ENCODE measurements at places on chromosomes 1 and 21. TPM values are rescaled to one million over a fixed set of nuclear protein-coding genes. Genes with fewer than 3 reads are reported as not detected.

VANGL2 gene
- total RNA-seq, result 13.9 TPM

PRKCZ gene
- total RNA-seq, result 100 TPM

RPE65 gene
- not detected for total RNA-seq

OXCT2 gene
- total RNA-seq, result 0.95 TPM

PRMT6 gene
- 13.8 TPM for total RNA-seq

RGS5 gene
- 63.9 TPM for total RNA-seq

DNA sequence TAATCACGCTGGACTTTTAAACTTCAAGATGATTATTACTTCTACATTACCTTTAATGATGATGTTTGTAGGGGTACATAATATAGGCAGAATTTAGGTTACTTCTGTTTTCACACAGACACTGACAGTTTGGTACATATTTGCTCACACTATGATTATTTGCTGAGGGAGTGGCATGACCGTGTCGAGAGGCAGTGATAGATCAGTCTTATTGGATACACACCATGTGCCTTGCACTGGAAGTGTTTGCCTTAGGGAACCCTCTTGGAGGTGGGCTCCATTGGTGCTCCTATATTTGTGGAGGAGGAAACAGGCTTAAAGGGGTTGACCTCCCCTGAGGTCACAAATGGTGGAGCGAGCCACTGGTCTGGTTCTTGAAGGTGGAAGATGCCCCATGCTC lies 132.1 kb downstream of the PRDM2 start:
- no peak overlapping the region for H3K4me3 ChIP-seq
- H3K27ac ChIP-seq, result no peak overlapping the region
- DNase-seq, result no peak
- peaks cover 14% of the 10 kb centered on the region for H3K4me1 ChIP-seq
- H3K27me3 ChIP-seq, result no peaks in the 10 kb centered on the region
- H3K36me3 ChIP-seq, result no peaks in the 10 kb centered on the region

DNA sequence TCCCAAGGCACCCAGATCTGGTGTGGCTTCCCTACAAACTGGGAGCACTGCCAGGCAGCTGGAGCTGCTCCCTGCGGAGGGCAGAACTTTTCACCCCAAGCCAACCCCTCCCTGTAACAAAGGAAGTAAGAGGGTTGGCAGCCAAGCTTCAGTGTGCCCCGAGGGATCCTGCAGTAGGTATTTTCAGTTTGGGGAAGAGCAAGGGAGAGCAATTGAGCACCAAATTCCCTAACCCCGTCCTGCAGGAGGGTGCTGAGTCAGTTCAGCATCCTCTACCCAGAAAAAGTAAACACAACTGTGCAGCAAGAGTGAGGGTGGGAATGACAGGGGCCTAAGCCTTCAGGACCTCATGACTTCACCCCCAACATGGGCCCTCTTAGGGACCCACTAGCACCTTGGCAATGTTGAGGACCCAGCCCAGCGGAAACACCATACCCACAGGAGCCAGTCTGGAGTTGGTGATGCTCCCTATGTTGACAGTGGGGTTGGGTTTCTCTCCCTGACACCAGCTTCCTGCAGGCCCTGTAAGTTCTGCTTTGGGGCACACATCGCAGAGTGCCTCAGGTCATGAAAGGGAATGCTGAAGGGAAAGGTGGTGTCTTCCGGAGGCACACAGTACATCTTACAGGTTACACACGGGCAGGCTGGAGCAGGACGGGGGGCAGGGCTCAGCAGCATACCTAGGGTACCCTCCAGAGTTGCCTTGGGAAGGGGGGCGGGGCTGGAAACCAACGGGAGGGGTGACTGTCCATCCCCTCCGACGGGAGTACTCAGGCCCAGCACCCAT lies 14.8 kb downstream of the SH3BP5L start:
- DNase-seq, result no peak
- no peaks in the 10 kb centered on the region for H3K27me3 ChIP-seq
- H3K4me3 ChIP-seq, result no peak overlapping the region
- peaks cover 12% of the 10 kb centered on the region for H3K4me1 ChIP-seq
- no peak overlapping the region for H3K27ac ChIP-seq
- peaks cover 17% of the 10 kb centered on the region for H3K36me3 ChIP-seq

GRCh38 chr1:22540337-22540736 lies 23.0 kb upstream of the EPHA8 start:
- no peak overlapping the region for H3K27ac ChIP-seq
- H3K4me3 ChIP-seq, result no peak overlapping the region
- H3K4me1 ChIP-seq, result peaks cover 5% of the 10 kb centered on the region
- H3K36me3 ChIP-seq, result no peaks in the 10 kb centered on the region
- no peaks in the 10 kb centered on the region for H3K27me3 ChIP-seq
- no peak for DNase-seq

DNA sequence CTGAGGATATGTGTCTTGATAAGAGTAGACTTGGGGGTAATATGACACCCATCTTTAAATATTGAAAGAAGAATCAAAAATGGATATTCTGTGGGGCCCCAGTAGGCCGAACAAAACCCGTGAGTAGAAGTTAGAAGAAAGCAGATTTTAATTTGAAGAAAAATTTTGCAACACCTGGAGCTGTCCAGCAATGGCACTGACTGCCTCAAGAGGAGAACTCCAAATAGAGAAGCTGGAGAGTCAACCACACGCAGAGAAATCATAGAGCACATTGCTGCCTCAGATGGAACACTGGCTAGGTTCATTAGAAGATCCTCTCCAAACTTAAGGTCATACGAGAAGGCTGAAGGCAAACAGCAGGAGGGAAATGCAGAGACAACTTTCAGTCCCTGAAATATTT lies 6.8 kb downstream of the NHLH1 start:
- H3K27ac ChIP-seq, result no peak overlapping the region
- H3K27me3 ChIP-seq, result no peaks in the 10 kb centered on the region
- no peak for DNase-seq
- H3K4me3 ChIP-seq, result no peak overlapping the region

GRCh38 chr1:29772584-29773100 lies 536.3 kb downstream of the PTPRU start:
- no peaks in the 10 kb centered on the region for H3K36me3 ChIP-seq
- no peak overlapping the region for H3K27ac ChIP-seq
- no peaks in the 10 kb centered on the region for H3K4me1 ChIP-seq
- no peak overlapping the region for H3K4me3 ChIP-seq

- no peaks in the 10 kb centered on the region for H3K36me3 ChIP-seq
- no peak overlapping the region for H3K27ac ChIP-seq
- H3K4me3 ChIP-seq, result no peak overlapping the region
- no peaks in the 10 kb centered on the region for H3K27me3 ChIP-seq
Measured at GRCh38 chr1:21655748-21656147, 13.4 kb downstream of the RAP1GAP start.

DNA sequence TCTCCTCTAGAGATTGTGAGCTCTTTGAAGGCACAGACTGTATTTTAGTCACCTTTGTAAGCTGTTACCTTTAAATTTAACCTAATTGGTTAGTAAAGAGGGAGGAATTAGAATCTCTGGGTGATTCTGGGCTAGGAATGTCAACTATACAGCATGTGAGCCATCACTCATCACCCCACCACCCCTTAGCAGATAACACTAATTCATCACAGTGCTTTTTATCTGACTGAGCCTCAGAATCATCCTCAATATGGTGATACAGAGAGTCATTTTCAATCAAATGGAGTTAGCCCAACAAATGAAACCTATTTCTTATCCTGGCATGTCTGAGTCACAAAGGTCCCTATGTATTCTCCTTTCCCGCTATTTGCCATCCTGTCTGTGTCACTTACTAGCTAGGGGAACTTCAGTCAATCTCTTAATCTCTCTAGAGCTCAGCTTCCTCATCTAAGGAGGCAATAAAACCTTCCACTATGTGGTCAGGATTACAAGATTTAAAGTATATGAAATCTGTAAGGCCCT lies 13.3 kb downstream of the KCNJ10 start:
- no peaks in the 10 kb centered on the region for H3K36me3 ChIP-seq
- no peak overlapping the region for H3K4me3 ChIP-seq
- no peaks in the 10 kb centered on the region for H3K4me1 ChIP-seq
- H3K27me3 ChIP-seq, result peaks cover 4% of the 10 kb centered on the region
- H3K27ac ChIP-seq, result no peak overlapping the region
- no peak for DNase-seq

DNA sequence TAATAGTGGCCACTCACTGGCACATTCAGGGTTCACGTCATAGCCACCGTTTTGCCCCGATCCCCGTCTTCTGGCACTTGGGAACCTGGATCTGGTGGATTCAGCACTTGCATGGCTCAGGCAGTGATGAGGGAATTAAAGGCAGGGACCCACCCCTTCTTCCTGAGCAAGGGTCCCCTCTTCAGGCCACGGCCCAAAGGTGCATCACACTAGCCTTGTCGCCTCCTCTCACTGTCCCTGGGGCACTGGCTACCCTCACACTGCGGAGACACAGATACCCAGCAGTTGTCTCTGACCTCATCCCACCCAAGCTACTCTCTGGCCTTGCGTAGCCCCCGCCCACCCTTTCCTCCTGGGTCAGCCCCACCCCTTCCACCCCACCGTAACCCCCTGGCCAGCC lies 19.9 kb upstream of the LDLRAP1 start:
- peak; percentile 32 for DNase-seq
- no peaks in the 10 kb centered on the region for H3K36me3 ChIP-seq
- no peak overlapping the region for H3K27ac ChIP-seq
- no peaks in the 10 kb centered on the region for H3K4me1 ChIP-seq

- peaks cover 9% of the 10 kb centered on the region for H3K27me3 ChIP-seq
- H3K36me3 ChIP-seq, result no peaks in the 10 kb centered on the region
- no peak for DNase-seq
- H3K27ac ChIP-seq, result no peak overlapping the region
- peaks cover 6% of the 10 kb centered on the region for H3K4me1 ChIP-seq
Measured at GRCh38 chr1:24193046-24193445, 6.0 kb upstream of the IFNLR1 start.

- H3K36me3 ChIP-seq, result peaks cover 22% of the 10 kb centered on the region
- peaks cover 7% of the 10 kb centered on the region for H3K4me1 ChIP-seq
Measured at GRCh38 chr1:235108876-235109275, 19.8 kb downstream of the TOMM20 start.

- no peaks in the 10 kb centered on the region for H3K36me3 ChIP-seq
- DNase-seq, result no peak
- H3K4me3 ChIP-seq, result no peak overlapping the region
Measured at GRCh38 chr21:27837936-27838335, 871.0 kb upstream of the ADAMTS5 start.

DNA sequence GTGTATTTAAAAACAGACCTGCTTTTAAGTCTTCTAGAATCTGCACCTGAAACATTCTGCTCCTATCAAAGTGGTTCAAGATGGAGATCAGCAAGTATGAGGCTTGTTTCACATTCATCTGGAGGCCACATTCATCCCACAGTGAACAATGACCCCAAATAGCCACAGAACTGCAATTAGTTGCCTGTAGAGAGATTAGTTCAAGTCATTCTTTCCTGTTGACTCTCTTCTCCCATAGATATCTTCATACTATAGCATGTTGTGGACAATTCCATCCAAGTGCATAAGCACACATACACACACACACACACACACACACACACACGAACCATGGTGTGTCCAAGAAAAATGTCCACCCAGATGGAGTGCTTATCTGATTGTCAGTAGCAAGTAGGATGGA lies 101.7 kb upstream of the FGGY start:
- no peak overlapping the region for H3K27ac ChIP-seq
- H3K27me3 ChIP-seq, result no peaks in the 10 kb centered on the region
- DNase-seq, result no peak
- no peak overlapping the region for H3K4me3 ChIP-seq
- no peaks in the 10 kb centered on the region for H3K36me3 ChIP-seq

DNA sequence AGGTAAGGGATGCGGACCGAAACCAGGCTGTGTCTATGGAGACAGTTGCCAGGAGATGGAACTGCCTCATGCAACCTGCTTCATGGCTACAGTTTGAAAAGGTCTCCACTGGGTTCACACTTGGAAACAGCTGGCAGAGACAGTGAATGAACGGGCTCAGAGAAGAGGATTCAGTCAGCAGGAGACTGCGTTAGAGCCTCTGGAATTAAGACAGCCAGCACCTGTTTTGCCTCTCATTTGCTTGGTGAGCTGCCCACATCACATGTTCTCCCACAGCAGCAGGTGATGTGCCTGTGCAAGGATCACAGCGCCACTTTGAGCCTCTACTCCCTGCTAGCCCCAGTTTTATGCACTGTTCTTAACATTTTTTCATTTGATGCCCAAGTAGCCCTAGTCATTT lies 321.0 kb downstream of the PLPP3 start:
- DNase-seq, result no peak
- H3K36me3 ChIP-seq, result no peaks in the 10 kb centered on the region
- peaks cover 9% of the 10 kb centered on the region for H3K4me1 ChIP-seq

GRCh38 chr1:228812961-228813360 lies 77.7 kb downstream of the RHOU start:
- DNase-seq, result no peak
- H3K27me3 ChIP-seq, result no peaks in the 10 kb centered on the region
- H3K36me3 ChIP-seq, result no peaks in the 10 kb centered on the region
- no peaks in the 10 kb centered on the region for H3K4me1 ChIP-seq
- H3K4me3 ChIP-seq, result no peak overlapping the region
- no peak overlapping the region for H3K27ac ChIP-seq

- peak overlapping the region; percentile 74 for H3K27ac ChIP-seq
- peak; percentile 28 for DNase-seq
- peaks cover 8% of the 10 kb centered on the region for H3K4me1 ChIP-seq
- no peak overlapping the region for H3K4me3 ChIP-seq
- H3K27me3 ChIP-seq, result no peaks in the 10 kb centered on the region
- no peaks in the 10 kb centered on the region for H3K36me3 ChIP-seq
Measured at GRCh38 chr21:29080454-29080941, 7.0 kb upstream of the CCT8 start.

DNA sequence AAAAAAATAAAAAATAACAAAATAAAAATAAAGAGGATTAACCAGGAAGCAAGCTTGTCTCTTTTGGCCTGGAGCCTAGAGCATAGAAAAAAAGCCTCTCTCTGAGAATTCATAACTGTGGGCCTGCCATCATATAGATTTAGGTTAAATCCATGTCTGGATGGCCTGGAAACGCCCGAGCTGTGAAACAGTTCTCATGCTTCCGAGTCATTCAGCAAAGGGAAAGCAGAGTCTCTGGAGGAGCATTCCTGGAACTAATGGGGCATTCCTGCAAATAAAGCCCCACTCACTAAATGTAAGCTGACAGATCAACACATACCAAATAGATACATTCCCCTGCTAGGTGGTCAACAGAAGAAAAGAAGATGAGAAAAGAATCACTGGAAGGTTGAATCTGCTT lies 75.8 kb upstream of the GNG4 start:
- peak; percentile 19 for DNase-seq
- no peaks in the 10 kb centered on the region for H3K27me3 ChIP-seq
- no peak overlapping the region for H3K4me3 ChIP-seq
- peaks cover 21% of the 10 kb centered on the region for H3K36me3 ChIP-seq
- no peaks in the 10 kb centered on the region for H3K4me1 ChIP-seq
- no peak overlapping the region for H3K27ac ChIP-seq

GRCh38 chr1:207454046-207454964 lies at the start of gene CR2:
Gene CR2, plus strand, starts transcription at chr1:207454328. Its CDS starts 91 bp downstream, at chr1:207454419.
- H3K4me3 ChIP-seq, result peak within 1 kb of the TSS; percentile 13
- H3K27me3 ChIP-seq, result peaks cover 39% of the 10 kb centered on the region
- H3K4me1 ChIP-seq, result peaks cover 4% of the 10 kb centered on the region
- no peak within 1 kb of the TSS for H3K27ac ChIP-seq
- no peaks in the 10 kb centered on the region for H3K36me3 ChIP-seq

DNA sequence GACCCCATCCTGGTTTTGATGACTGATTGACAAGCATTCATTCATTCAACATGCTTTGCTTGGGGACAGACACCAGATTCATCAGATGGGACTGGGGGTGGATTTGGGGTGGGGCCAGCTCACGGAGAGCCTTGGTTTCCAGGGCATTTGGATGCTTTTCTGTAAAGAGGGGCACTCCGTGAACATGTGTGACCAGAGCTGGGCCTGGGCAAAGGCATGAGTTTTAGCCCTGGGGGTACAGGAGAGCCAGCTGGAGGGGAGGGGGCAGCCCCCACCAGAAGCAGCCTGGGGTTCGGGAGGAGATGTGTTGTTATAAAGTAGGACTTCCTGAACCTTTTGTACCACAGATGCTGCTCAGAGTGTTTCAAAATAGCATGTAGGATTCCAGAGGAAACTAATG lies 99.7 kb downstream of the RIPK4 start:
- no peak overlapping the region for H3K4me3 ChIP-seq
- no peak for DNase-seq
- H3K36me3 ChIP-seq, result no peaks in the 10 kb centered on the region
- H3K4me1 ChIP-seq, result peaks cover 7% of the 10 kb centered on the region
- H3K27me3 ChIP-seq, result no peaks in the 10 kb centered on the region
